ENCODE measurements at places on chromosomes 5 and 9.

- no peak for DNase-seq
Observed at GRCh38 chr5:125848751-125849150, 574.5 kb upstream of the GRAMD2B start.

GRCh38 chr9:120857902-120858301 is 15.2 kb upstream of the PSMD5 start:
- DNase-seq: no peak

DNA sequence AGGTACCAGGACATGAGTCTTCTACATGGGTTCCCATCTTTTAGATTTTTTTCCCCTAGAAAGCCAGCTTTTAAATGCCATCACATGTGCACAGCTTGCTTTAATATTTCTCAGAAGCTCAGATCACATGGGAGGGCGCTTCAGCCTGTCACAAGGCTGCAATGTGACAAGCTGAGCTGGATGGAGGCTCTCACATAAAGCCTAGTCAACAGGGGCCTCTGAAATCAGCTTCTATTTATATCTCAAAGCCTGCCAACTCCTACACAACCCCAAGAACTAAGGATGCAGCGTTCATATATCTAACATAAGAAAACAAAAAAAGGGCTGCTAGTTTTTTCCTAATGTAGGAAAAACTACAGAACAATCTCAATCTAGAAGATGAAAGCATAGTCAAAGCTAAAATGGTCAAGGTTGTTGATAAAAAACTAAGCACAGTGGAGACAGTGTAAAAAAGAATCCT is 2.3 kb downstream of the ZFAND5 start:
- DNase-seq: peak; percentile 85

DNA sequence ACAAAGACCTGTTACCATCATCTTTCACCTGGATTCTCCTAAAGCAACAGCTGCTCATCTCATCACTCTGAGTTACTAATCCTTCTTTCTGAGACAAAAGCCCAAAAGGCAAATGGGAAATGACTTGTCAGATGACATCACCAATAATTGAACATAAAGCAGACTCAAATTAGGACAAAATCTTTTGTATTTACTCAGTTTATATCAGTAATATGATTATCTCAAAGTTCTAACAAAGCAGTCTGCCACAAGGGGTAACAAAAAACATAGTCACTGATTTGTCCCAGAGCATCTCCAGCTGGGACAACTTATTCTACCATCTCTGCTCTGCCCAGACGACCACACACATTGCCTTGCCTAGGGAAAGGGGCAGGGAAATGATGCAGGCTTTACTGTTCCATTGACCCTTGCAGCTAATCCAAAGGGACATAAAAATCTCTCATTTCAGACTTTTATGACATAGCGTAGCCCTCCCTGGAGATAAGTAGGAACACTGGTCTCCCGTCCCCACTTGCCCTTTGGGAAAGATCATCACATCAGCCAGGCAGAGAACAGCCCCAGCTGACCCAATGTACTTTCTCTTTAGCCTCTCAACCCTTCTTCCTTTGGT is 249.5 kb upstream of the PTGER4 start:
- DNase-seq: no peak

GRCh38 chr9:93303258-93303771 is 119.4 kb downstream of the WNK2 start:
- no peak for DNase-seq

GRCh38 chr5:177230660-177231059 is 72.9 kb downstream of the RAB24 start:
- no peak for DNase-seq

- no peak for DNase-seq
Observed at GRCh38 chr5:94577466-94578245, 40.7 kb downstream of the KIAA0825 start.

DNA sequence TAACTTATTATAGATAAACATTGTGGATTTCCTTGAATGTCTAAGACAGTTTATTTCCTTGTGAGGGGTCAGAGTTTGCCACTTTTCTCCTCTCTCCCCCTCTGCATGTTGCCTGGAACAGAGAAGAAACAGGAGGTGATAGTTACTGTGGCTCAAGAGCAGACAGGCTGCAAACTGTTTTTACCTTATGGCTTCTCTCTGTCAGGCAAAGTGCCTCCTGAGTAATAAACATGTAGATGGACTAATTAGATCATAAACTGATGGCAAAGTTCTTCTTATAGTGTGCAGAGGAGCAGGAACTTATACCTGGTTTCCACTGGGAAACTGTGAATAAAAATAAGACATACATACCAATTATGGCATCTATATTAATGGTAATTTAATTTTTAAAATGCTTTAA is 133.1 kb upstream of the CDH12 start:
- DNase-seq: no peak

GRCh38 chr9:129464972-129465833 is 155.7 kb downstream of the C9orf50 start:
- peak; percentile 12 for DNase-seq

- no peak for DNase-seq
Observed at GRCh38 chr9:109483744-109484429, 14.2 kb downstream of the PTPN3 start.

- DNase-seq: no peak
Observed at GRCh38 chr5:101326766-101327165, 423.7 kb upstream of the ST8SIA4 start.

GRCh38 chr9:38240051-38240450 is 152.5 kb upstream of the ALDH1B1 start:
- no peak for DNase-seq

DNA sequence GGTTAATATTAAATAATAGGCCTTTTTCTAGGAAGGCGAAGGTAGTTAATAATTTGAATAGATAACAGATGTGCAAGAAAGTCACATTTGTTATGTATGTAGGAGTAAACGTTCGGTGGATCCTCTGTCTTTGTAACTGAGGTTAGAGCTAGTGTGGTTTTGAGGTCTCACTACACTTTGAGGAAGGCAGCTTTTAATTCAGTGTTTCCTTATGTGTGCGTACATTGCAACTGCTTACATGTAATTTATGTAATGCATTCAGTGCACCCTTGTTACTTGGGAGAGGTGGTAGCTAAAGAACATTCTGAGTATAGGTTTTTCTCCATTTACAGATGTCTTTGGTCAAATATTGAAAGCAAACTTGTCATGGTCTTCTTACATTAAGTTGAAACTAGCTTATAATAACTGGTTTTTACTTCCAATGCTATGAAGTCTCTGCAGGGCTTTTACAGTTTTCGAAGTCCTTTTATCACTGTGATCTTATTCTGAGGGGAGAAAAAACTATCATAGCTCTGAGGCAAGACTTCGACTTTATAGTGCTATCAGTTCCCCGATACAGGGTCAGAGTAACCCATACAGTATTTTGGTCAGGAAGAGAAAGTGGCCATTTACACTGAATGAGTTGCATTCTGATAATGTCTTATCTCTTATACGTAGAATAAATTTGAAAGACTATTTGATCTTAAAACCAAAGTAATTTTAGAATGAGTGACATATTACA is 45.7 kb downstream of the TGFBR1 start:
- no peak for DNase-seq

- DNase-seq: no peak
Observed at GRCh38 chr5:68407311-68408239, 192.0 kb downstream of the PIK3R1 start.

DNA sequence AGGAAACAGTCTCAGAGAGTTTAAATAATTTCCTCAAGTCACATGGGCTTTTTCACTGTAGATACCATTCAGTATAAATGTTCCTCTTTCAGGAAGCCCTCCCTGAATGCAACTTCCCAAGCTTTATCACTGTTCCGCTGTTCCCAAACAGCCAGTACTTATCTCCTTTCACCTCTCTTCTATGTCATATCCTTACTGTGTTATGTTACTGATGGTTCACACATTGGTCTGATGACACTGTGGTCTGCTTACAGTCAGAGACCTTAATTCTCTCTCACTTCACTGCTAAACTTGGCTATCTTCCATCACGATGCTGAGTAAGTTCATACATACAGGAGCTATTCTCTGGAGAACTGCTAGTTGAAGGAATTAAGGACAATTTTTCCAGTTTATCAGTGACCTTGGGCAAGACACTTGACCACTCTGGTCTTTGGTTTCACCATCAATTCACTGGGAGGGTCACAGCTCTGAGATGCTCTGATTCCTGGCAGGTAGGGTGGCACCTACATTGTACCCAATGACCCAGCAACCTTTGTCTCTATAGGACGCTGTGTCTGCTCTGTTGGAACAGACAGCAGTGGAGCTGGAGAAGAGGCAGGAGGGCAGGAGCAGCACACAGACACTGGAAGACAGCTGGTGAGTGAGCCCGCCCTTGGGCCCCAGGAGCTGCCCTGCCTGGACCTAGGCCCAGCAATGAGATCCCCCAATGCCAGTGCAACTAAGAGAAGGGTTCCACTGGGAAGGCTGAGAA is 42.1 kb upstream of the RARS1 start:
- no peak for DNase-seq

DNA sequence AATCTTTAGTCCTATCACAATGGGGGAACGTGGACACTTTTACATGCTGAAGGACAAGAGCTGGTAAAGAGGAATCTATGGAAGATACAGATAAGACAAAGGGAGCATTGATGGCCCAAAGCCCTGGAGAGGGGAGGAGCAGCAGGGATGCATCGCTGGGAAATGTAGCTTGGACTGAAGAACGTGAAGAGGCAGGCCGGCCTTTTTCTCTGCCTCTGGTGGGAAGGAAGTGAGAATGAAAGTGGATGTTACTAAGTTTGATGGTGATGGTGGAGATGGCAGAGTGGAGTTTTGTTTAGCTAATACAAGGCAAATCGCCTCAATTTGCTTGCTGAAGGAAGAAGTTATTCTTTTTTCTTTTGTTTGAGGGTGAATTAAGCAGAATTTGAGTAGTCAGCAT is 124.6 kb upstream of the TAF11L2 start:
- no peak for DNase-seq

GRCh38 chr5:151758141-151758429 is 346 bp downstream of the ATOX1 start:
- no peak for DNase-seq

DNA sequence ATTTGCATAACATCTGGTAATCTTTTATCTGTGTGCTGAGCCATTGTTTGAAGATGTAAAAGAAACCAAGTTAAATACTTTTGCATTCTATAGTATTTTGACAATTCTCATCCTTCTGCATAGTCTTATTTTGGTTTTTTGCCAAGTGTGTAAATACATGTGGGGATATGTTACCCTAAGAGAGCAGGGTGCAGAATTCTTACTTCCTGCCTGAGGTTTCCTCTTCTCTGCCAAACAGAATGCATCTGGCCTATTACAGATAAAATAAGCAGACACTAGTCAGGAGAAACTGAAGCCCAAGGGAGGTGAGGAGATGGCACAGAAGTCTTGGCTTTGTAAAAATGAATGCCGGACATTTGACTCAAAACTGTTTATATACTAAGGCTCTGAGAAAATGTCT is 462.1 kb downstream of the TMEM38B start:
- no peak for DNase-seq

DNA sequence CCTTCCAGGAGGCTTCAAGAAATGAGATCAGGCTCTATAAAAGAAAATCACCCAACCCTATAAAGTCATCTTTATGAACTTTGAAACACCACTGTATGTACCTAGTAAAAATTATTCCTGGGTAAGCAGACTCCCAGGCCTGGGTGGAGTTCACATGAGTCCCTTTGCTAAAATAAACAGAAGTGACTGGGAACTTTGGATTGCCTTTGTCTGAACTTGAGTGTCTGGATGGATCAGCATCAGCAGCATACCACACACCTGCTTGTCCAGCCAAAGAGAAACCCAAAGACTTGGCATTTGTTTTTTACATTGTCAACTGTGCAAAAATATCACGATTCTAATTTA is 79.6 kb upstream of the CDKN2B start:
- no peak for DNase-seq

DNA sequence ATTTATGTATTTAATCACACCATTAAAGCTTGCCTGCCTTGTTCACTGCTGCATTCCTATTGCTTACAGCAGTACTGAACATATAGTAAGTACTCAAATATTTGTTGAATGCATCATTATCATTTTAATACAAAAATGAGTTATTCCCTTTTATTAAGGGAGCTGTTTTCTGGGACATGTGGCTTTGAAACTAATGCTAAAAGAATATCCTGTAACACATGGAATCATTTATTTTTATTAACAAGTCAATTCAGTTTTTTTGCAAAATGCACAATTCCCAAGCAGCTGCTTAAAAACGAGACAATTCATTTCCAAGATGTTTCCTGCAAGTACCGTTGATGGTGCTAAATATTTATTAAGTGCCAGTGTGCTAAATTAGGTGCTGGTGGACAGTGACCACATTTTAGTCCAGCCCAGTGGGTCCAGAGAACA is 148.3 kb upstream of the NR3C1 start:
- no peak for DNase-seq

- DNase-seq: no peak
Observed at GRCh38 chr9:23088932-23089364, 642.3 kb downstream of the DMRTA1 start.

- no peak for DNase-seq
Observed at GRCh38 chr5:67052034-67052433, 144.6 kb downstream of the CD180 start.

- DNase-seq: no peak
Observed at GRCh38 chr9:98522487-98522886, 186.2 kb downstream of the GABBR2 start.

- no peak for DNase-seq
Observed at GRCh38 chr5:180238631-180239030, 29.6 kb upstream of the RASGEF1C start.

DNA sequence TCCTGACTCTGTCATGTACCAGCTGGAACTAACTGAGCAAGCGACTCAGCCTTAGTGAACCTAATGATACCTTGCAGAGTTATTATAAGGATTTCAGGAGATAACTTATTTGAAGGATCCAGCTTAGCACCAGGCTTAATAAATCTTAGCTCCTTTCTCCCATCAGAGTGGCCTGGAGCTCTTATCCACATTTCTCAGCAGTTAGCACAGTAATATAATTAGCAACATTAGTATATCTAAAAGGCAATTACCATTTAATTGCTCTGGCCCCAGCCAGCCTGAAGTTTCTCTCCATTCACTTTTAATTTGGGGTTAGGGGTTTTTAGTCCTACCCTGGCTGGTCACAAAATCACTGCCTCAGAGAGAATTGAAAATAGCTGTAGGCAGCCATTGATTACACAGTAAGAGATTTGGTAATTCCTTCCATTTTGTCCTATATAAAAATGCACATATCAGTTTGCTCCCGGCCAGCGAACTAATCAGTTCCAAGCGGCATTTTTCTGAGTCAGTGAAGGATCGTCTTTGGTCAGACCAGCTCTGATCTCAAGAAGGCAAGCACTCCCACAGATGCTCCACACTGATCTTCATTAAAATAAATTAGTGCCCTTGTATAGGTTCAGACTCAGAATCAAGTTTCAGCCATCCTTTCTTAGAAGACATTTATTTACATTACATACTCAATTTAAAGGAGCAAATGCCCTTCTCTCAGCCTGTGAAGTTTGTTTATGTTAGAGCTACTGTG is 56.6 kb downstream of the SNCAIP start:
- no peak for DNase-seq

GRCh38 chr5:133509742-133510079 is 102.6 kb downstream of the FSTL4 start:
- DNase-seq: no peak

GRCh38 chr5:178328826-178329730 is 96.5 kb upstream of the PHYKPL start:
- DNase-seq: no peak

GRCh38 chr5:153896701-153897100 is 142.0 kb downstream of the FAM114A2 start:
- no peak for DNase-seq

GRCh38 chr5:43225649-43226245 is 33.7 kb downstream of the NIM1K start:
- DNase-seq: no peak

GRCh38 chr9:72441848-72442607 is 77.0 kb upstream of the ZFAND5 start:
- no peak for DNase-seq
